ENCODE measurements at places on chromosomes 7 and 10.

- no peaks in the 10 kb centered on the region for H3K27me3 ChIP-seq
- DNase-seq, result no peak
- no peak overlapping the region for H3K27ac ChIP-seq
- no peak overlapping the region for H3K4me3 ChIP-seq
- H3K36me3 ChIP-seq, result no peaks in the 10 kb centered on the region
Observed at GRCh38 chr10:97597778-97598177, 8.3 kb downstream of the C10orf62 start.

GRCh38 chr10:80600256-80600655 lies 62.6 kb downstream of the SH2D4B start:
- H3K36me3 ChIP-seq, result no peaks in the 10 kb centered on the region
- no peaks in the 10 kb centered on the region for H3K27me3 ChIP-seq
- no peak for DNase-seq
- no peak overlapping the region for H3K27ac ChIP-seq

GRCh38 chr10:111766464-111766863 lies 417.1 kb downstream of the GPAM start:
- H3K27me3 ChIP-seq, result no peaks in the 10 kb centered on the region
- no peaks in the 10 kb centered on the region for H3K36me3 ChIP-seq
- no peak overlapping the region for H3K4me3 ChIP-seq
- no peaks in the 10 kb centered on the region for H3K4me1 ChIP-seq
- H3K27ac ChIP-seq, result no peak overlapping the region

DNA sequence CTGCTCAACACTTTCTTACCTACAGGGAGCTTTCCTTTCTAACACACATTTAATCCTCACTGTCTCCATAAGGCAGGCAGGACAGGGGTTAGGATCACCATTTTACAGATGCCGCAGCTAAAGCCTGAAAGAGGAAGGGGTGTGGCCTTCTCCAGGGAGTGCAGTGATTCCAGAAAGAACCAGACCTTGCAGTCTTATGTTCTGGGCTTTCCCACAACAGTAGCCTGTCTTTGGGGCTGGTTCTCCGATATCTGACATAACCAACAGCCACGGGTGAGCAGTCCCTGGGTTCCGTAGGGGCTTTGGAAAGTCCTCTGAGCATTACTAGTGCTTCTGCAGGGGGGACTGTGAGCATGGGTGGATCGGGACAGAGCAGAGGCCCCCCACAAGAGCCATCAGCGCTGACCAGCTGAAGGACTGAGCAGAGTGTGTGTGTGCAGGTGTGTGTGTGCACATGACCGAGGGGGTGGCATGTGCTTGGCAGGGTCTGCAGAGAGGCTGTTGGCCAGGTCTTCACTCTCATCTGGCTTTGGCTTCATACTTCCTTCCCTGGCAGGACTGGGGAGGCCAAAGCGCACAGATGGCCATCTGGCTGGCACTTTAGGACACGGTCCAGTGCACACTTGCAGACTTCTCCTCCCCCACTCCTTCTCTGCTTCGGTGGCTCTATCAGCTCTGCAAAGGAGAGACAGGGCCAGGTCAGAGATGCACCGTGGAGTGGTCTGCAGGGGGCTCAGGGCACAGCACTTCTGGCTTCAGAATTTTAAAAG lies 400.3 kb downstream of the RPS24 start:
- H3K4me3 ChIP-seq, result no peak overlapping the region
- H3K4me1 ChIP-seq, result no peaks in the 10 kb centered on the region
- DNase-seq, result no peak
- H3K36me3 ChIP-seq, result no peaks in the 10 kb centered on the region
- no peaks in the 10 kb centered on the region for H3K27me3 ChIP-seq

GRCh38 chr7:90671571-90671970 lies 75.5 kb downstream of the CDK14 start:
- no peak for DNase-seq
- no peak overlapping the region for H3K4me3 ChIP-seq
- no peaks in the 10 kb centered on the region for H3K27me3 ChIP-seq
- peaks cover 1% of the 10 kb centered on the region for H3K4me1 ChIP-seq
- H3K36me3 ChIP-seq, result no peaks in the 10 kb centered on the region
- no peak overlapping the region for H3K27ac ChIP-seq

DNA sequence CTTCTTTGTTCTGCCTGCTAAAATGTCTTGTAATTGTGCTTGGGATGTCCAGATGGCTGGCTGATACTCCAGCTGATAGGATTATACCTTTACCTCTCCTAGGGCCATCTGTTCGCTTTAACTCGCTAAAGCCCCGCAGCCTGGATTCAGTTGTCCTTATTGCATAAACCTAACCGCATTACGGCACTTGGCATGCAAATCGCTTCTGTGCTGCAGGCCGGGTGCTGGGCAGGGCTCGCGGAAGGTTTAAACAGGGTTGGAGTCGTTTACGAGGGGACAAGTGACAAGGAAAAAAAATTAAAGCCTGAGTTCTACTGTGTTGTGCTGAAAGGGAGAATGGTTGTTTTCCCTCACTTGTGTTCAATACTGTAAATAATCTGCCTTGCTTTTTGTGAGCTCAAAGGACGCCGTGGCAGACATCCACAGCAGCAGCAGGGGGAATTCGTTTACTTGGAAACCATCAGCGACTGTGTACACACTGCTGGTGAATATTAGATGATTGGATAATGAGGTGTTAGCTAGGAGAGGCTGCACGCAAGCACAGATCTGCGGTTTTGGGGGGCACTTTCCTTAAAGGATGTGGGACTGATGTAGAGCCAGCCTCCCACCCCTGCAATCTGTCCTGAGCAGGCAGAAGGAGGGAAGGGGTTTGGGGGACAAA lies 93.0 kb downstream of the EBF3 start:
- no peak for DNase-seq
- H3K36me3 ChIP-seq, result no peaks in the 10 kb centered on the region
- no peak overlapping the region for H3K27ac ChIP-seq
- H3K27me3 ChIP-seq, result no peaks in the 10 kb centered on the region
- no peak overlapping the region for H3K4me3 ChIP-seq

DNA sequence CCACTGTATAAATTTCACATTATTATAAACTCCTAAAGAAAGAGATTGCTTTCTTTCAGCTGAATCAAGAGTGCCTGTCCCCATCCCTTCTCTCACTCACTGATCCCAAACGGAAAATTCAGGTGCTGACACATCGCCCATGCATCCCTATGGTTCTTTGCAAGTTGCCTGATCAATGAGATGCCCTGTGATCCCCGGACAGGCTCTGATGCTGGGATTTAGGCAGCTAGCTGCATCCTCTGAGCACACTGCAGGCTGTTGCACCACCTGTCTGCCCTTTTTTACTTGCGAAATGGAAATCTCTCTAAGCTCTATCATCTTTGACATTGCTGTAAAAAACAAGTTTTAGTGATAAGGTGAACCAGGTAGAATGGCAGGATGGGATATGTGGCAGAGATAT lies 456.5 kb downstream of the GATA3 start:
- H3K27ac ChIP-seq, result no peak overlapping the region
- DNase-seq, result no peak
- no peaks in the 10 kb centered on the region for H3K36me3 ChIP-seq
- H3K27me3 ChIP-seq, result no peaks in the 10 kb centered on the region
- H3K4me1 ChIP-seq, result no peaks in the 10 kb centered on the region

- no peak for DNase-seq
- no peak overlapping the region for H3K27ac ChIP-seq
- H3K36me3 ChIP-seq, result no peaks in the 10 kb centered on the region
- H3K4me1 ChIP-seq, result peaks cover 2% of the 10 kb centered on the region
- H3K27me3 ChIP-seq, result no peaks in the 10 kb centered on the region
Observed at GRCh38 chr10:123896246-123896927, 4.8 kb upstream of the CPXM2 start.

GRCh38 chr10:132548106-132548823 lies 10.7 kb downstream of the INPP5A start:
- peaks cover 25% of the 10 kb centered on the region for H3K4me1 ChIP-seq
- no peak overlapping the region for H3K4me3 ChIP-seq
- H3K27ac ChIP-seq, result no peak overlapping the region
- no peak for DNase-seq

DNA sequence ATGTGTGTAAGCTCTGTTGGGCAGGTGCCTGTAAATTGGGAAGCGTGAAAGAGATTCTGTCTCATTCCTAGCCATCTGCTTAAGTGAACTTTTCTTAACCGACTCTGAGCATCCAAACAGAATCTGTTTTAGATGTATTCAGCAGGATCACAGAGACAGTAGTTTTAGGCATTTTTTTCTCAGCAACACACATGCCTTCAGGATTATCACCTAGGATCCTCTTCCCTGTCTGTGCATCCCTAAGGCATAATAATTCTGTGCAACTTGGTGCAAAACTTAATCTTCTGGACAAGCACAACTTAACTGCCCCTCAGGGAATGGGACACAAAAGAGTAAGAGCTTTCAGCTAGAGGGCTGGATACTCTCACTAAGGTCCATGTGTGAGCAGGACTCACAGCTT lies 284.8 kb downstream of the C7orf25 start:
- no peaks in the 10 kb centered on the region for H3K4me1 ChIP-seq
- H3K27ac ChIP-seq, result no peak overlapping the region
- no peak overlapping the region for H3K4me3 ChIP-seq
- no peak for DNase-seq
- H3K36me3 ChIP-seq, result no peaks in the 10 kb centered on the region

DNA sequence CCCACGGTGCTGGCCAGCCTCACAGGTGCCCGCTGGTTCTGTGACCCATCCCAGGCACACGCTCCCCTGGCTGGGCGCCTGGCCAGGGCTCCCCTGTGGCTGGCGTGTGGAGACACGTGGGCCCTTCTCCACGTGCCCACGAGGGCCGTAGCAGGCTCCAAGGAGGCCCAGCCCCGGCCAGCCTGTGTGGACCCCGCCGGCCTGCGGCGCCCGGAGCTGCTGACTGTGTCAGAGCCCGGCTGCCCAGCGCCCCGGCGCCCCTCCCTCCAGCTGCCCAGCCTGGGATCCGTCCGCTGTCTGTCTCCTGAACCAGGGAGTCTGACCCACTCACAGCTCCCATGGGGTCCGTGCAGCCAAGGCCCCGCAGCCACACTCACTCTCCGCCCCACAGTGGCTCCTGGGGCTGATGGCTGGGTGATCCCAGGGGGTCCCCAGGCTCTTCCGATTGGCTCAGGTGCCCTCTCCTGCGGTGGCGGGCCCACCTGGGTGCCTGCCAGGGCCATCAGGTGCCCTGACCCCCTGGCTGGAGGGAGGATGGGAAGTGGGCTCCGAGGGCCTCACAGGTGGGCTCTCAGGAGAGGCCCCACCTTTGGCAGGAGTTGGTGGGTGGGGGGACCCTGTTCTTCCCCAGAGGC lies 9.6 kb downstream of the TMEM184A start:
- H3K27me3 ChIP-seq, result no peaks in the 10 kb centered on the region
- H3K4me3 ChIP-seq, result no peak overlapping the region
- no peaks in the 10 kb centered on the region for H3K36me3 ChIP-seq
- no peak for DNase-seq
- H3K27ac ChIP-seq, result no peak overlapping the region

DNA sequence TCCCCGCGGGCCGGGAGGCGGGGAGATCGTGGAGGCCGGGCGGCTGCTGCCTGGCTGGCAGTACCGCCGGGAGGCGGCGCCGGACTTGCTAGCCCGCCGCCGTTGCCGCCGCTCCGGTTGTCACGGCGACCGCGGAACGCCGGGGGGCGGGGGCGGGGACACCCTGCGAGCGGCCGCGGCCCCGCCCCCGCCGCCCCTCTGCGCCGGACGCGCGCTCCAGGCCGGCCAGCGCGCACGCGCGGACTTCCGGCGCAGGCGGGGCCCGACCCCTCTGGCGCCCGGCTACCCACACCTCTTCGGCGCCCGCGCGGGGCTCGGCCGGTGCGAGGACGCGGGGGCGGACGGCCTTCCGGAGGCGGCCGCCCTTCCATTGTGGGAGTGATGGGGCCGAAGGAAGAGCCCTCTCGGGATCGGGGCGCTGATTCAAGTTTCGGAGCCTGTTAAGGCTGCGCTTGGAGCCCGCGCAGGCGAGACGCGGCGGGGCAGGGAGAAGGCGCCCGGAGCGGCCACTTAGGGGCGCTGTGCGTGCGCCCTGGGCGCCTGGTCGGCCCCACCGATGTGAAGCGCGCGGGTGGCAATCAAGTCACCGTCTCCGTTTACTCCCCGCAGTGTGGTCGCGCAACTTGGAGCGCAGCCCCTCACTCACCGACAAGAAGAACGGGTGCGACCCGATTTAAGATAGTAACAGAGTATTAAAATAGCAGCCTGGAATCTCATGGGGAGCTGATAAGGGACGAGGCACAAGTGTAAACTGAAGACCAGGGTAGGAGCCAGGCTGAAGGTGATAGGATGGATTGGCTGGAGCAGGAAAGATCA lies 449 bp upstream of the DPY19L1 start:
- H3K27me3 ChIP-seq, result no peaks in the 10 kb centered on the region
- peak; percentile 93 for DNase-seq
- H3K4me1 ChIP-seq, result no peaks in the 10 kb centered on the region
- no peaks in the 10 kb centered on the region for H3K36me3 ChIP-seq

DNA sequence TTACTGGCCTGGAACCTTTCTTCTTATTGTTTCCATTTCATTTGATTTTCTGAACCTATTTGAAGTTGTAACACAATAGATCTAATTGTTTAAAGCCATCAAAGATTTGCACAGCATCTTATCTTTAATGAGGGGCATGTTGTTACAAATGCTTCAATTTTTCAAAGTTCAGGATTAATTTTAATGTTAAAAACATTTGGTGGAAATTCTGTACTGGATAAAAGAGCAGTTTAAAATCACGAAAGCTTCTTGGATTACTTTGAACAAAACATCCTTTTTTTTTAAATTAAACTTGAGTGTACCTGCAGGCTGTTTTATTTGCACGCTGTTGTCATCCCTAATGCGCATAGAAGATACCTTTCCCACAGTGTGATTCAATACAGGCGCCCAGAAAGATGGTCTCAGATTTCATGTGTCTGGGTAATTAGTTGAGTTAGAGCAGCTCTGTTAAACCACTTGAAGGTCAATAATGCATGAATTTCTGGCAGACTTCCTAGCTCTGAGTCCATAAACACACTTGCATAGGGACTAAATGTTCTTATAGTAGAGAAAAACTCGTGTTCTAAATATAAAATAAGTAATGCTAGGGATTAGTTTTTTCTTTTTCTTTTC lies 29.3 kb upstream of the DDX50 start:
- no peak overlapping the region for H3K27ac ChIP-seq
- H3K4me3 ChIP-seq, result no peak overlapping the region
- H3K36me3 ChIP-seq, result no peaks in the 10 kb centered on the region

DNA sequence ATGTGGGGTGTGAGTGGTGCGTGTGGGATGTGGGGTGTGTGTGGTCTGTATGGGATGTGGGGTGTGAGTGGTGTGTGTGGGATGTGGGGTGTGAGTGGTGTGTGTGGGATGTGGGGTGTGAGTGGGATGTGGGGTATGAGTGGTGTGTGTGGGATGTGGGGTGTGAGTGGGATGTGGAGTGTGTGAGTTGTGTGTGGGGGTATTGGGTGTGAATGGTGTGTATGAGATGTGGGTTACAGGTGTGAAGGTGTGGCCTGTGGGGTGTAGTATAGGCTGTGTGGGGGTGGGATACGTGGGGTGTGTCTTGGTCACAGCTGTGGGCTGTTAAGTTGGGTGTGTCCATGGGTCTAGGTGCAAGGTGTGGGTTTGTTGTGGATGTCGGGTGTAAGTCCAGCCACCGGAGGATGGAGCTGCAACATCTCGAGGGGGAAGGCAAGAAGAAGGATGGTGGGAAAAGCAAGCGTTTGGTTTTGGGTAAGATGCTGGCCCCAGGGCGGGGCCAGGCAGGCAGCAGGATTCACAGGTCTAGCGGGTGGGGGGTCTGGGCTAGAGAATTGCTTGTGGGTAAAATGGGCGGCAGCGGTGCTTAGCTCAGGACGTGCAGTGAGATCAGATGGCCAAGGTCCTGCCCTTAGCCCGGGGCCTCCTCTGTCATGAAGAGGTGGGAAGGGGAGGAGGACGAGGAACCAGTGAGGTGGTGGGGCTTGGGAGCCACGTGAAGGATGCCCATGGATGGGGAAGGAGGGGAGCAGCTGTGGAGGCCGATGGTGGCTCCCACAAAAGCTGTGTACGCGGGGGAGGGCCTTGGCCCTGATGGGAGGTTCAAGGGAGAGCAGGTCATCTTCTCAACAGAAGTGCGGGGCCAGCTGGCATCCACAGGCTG lies 60.1 kb downstream of the CFAP46 start:
- H3K36me3 ChIP-seq, result no peaks in the 10 kb centered on the region
- H3K27ac ChIP-seq, result no peak overlapping the region
- DNase-seq, result no peak
- peaks cover 3% of the 10 kb centered on the region for H3K4me1 ChIP-seq
- H3K4me3 ChIP-seq, result no peak overlapping the region

Data from ovary (tissue), 10 donors.